Upper lobe of right lung (tissue), 1 donor: ENCODE measurements at places on chromosomes 16 and 17.
A peak's percentile ranks its signal among the peaks of the same experiment; 100 is the strongest.

DNA sequence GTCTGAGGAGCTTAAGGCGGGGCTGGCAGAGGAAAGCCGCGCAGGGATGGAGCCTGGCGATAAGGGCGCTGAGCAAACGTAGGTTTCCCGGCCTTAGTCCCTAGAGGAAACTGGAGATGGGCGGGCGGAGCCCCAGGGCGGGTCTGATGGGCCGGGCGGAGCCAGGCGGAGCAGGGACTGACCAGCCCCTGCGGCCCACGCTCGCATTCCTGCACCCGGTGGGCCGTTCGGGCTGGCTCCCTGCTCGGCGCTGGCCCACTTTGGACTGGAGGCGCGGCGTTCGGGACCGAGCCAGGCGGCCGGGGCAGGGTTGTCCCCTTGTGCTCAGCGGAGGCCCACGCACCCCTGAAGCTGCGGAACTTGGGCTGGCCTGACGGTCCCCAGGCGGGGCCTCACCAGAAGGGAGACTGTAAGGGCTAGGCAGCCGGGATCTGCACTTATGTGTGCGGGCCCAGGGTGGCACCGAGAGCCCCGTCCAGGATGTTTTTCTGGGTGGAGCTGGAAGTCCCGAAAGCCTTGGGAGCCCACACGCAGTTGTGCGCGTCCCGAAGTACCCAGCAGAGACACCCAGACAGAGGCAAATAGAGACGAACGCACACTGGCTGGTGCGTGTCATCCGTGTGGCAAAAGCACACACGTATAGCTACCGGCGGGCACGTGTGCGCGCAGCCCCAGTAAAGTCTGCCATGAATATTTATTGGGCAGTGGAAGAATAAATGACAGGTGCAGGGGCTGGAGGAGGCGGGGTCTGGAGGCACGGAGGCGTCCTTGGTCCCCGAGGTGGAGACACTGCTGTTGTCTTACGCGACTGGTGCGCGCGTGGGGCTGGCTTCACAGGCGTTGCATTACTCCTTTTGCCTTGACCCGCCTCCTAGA, 1.4 kb downstream of the PYDC1 start:
- H3K27ac ChIP-seq = no peak overlapping the region
- peaks cover 24% of the 10 kb centered on the region for H3K4me1 ChIP-seq
- peak; percentile 82 for DNase-seq
- H3K27me3 ChIP-seq = peaks cover 54% of the 10 kb centered on the region
- H3K36me3 ChIP-seq = no peaks in the 10 kb centered on the region

- no peak overlapping the region for H3K27ac ChIP-seq
- no peak for DNase-seq
- peaks cover 43% of the 10 kb centered on the region for H3K27me3 ChIP-seq
- peak overlapping the region; percentile 45 for H3K4me3 ChIP-seq
These were observed 900 bp downstream of the HAP1 start for GRCh38 chr17:41733348-41734138.

DNA sequence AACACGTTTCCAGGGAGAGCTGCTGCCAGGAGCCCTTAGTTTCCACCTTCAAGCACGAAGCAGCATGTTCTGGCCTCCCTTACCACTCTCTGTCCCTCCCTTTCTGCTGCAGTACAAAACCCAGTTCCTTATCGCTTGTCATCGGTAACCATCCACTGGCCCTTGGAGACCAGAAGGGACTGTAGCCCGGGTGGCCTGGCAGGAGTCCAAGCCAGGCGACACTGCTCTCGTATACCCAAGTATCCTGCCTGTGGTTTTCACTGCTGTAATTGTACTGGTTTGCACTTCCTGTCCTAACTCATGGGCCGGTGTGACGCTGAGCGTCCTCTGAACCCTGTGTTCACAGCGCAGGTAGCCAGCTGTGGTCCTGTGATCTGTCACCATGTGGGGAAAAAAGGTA, 81.1 kb downstream of the MAF start:
- DNase-seq = peak; percentile 68
- H3K36me3 ChIP-seq = no peaks in the 10 kb centered on the region
- H3K27me3 ChIP-seq = no peaks in the 10 kb centered on the region
- no peak overlapping the region for H3K27ac ChIP-seq
- H3K4me3 ChIP-seq = no peak overlapping the region

DNA sequence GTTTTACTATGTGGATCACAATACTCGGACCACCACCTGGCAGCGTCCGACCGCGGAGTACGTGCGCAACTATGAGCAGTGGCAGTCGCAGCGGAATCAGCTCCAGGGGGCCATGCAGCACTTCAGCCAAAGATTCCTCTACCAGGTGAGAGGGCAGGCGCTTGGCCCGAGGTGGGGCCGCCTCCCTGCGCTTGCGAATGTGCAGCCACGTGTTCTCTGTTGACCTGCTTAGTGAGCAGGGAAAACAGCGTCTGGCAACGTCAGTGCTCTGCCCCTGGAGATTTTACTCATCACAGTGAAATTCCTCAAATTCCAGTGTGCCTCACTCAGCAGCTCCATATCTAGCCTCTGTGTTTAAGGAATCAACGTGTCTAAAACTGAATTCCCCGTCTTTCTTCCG, 33.4 kb upstream of the CLEC18A start:
- H3K36me3 ChIP-seq = peaks cover 4% of the 10 kb centered on the region
- no peaks in the 10 kb centered on the region for H3K27me3 ChIP-seq
- H3K27ac ChIP-seq = peak overlapping the region; percentile 48
- no peak overlapping the region for H3K4me3 ChIP-seq
- H3K4me1 ChIP-seq = no peaks in the 10 kb centered on the region

DNA sequence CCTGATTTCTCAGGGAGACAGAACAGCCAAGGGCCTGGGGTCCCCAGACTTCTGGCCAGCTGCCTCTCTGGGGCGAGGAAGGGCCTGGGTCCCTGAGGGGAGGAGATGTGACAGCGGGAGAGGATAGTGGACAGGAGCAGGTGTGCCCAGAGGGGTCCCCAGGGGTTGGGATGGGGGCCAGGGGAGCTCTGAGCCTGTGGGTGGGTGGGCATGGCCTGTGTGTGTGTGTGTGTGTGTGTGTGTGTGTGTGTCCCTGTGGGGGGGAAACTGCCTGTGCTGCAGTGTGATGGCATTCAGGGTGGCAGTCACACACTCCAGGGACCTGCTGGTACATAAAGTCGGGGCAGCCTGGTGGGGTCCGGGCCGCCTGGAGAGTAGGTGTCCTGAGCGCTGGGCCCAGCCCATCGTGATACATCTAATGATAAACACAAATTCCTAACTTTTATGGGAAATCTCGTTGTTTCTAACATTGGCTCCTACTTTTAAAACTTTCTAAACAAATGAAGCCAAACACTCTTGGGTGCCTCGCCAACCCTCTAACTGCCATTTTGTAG, 1.4 kb downstream of the ITGB4 start:
- H3K27me3 ChIP-seq = peaks cover 6% of the 10 kb centered on the region
- H3K4me3 ChIP-seq = peak overlapping the region; percentile 57
- peak overlapping the region; percentile 85 for H3K27ac ChIP-seq
- H3K4me1 ChIP-seq = peaks cover 2% of the 10 kb centered on the region

GRCh38 chr16:64773638-64774037, 348.2 kb downstream of the CDH11 start:
- H3K36me3 ChIP-seq = no peaks in the 10 kb centered on the region
- H3K27me3 ChIP-seq = no peaks in the 10 kb centered on the region
- no peaks in the 10 kb centered on the region for H3K4me1 ChIP-seq
- DNase-seq = no peak

GRCh38 chr17:51674579-51675255, 414.4 kb downstream of the UTP18 start:
- H3K36me3 ChIP-seq = no peaks in the 10 kb centered on the region
- H3K27ac ChIP-seq = no peak overlapping the region
- H3K27me3 ChIP-seq = no peaks in the 10 kb centered on the region

DNA sequence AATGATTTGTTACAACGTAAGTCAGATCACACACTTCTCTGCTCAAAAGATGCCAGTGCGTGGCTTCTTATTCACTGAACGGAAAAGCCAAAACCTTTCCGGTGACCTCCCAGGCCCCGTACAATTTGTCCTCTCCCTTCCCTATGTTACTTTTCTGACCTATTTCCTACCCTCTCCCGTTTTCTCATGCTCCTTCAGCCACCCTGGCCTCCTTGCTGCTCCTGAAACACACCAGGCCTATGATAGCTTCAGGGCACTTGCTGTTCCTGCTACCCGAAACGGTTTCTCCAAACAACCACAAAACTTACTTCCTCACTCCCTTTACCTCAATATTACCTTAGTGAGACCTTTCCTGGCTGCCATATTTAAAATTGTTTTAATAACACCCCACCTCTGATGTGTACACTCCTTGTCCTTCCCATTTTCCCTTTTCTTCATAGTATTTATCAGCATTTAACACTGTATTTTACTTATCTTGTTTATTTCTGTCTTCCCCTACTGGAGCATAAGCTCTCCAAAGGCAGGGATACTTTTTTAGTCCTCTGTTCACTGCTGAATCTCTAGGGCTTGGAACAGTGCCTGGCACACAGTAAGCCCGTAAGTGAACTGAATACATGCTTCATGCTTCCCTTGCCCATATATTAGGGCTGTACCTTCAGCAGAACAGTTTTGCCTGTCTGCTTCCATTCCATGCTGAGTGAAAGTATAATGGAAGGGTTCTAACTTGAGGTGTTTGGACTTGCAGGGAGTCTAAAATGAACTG, 10.9 kb upstream of the ARL2BP start:
- no peak for DNase-seq
- H3K27ac ChIP-seq = no peak overlapping the region
- H3K4me3 ChIP-seq = no peak overlapping the region
- H3K36me3 ChIP-seq = peaks cover 91% of the 10 kb centered on the region

DNA sequence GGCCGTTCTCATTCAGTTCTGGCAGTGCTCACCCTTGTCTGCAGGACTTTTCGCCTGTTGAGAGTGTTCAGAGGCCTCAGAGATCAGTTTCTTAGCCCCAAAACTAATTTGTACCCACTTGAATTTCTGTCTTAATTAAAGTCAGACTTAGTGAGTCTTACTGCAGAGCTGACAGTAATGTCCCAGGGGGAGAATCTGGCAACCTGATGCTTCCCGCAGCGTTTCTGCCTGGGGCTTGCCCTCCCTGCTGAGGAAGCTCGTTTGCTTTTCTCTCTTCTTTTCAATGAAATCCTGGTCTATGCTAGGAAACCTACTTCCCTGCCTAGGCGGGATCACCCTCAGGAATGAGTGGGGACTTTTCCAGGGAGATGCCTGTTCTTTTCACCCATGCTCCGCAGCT, 25.3 kb downstream of the DBNDD1 start:
- DNase-seq = no peak
- no peaks in the 10 kb centered on the region for H3K4me1 ChIP-seq
- peaks cover 50% of the 10 kb centered on the region for H3K36me3 ChIP-seq
- H3K27ac ChIP-seq = no peak overlapping the region
- no peak overlapping the region for H3K4me3 ChIP-seq

- peak; percentile 94 for DNase-seq
- peak overlapping the region; percentile 44 for H3K4me3 ChIP-seq
- H3K36me3 ChIP-seq = no peaks in the 10 kb centered on the region
- peaks cover 56% of the 10 kb centered on the region for H3K4me1 ChIP-seq
- peak overlapping the region; percentile 30 for H3K27ac ChIP-seq
These were observed 5.0 kb downstream of the CORO6 start for GRCh38 chr17:29617481-29618271.

DNA sequence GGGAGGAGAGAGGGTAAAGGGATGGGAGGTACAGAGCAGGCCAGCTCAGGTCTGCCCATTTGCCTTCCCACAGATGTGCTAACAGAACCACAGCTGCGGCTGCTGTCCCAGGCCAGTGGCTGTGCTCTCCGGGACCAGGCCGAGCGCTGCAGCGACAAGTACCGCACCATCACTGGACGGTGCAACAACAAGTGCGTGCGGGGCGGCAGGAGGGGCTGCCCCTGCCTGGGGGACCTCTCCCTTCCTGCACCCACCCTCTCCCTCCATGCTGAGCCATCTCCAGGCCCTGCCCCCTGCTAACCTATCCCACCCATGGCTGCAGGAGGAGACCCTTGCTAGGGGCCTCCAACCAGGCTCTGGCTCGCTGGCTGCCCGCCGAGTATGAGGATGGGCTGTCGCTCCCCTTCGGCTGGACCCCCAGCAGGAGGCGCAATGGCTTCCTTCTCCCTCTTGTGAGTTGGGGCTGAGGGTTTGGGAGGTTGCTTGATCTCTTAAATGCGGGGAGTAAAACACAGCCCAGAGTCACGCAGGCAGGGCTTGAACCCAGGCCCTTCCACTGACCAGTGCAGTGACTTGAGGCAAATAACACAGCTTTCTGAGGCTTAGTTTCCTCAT, 1.2 kb downstream of the EPX start:
- H3K4me3 ChIP-seq = no peak overlapping the region
- H3K27me3 ChIP-seq = peaks cover 25% of the 10 kb centered on the region
- H3K36me3 ChIP-seq = no peaks in the 10 kb centered on the region
- H3K4me1 ChIP-seq = no peaks in the 10 kb centered on the region
- H3K27ac ChIP-seq = no peak overlapping the region
- no peak for DNase-seq

- H3K4me1 ChIP-seq = no peaks in the 10 kb centered on the region
- no peak overlapping the region for H3K27ac ChIP-seq
- H3K36me3 ChIP-seq = no peaks in the 10 kb centered on the region
These were observed 415.5 kb upstream of the CDH11 start for GRCh38 chr16:65537336-65537735.

DNA sequence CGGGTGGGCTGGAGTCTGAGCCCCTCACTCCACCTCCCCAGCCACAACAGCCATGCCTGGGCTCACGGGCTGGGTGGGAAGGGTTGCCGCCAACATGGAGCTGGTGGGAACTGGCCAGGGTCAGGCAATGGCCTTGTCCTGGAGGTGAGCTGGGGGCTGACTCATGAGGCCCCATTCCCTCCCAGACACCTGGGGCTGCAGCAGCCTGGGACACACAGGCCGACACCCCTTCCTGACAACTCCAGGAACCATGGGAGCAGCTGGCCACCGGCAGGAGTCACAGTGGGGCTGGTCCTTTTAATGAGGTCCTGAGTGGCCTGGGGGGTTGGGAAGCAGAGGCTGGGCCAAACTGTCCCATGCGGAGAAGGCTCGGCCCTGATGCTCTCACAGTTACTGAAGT, 12.2 kb downstream of the DBNDD1 start:
- no peak overlapping the region for H3K4me3 ChIP-seq
- no peak overlapping the region for H3K27ac ChIP-seq
- no peaks in the 10 kb centered on the region for H3K4me1 ChIP-seq
- no peaks in the 10 kb centered on the region for H3K36me3 ChIP-seq
- DNase-seq = no peak
- no peaks in the 10 kb centered on the region for H3K27me3 ChIP-seq

DNA sequence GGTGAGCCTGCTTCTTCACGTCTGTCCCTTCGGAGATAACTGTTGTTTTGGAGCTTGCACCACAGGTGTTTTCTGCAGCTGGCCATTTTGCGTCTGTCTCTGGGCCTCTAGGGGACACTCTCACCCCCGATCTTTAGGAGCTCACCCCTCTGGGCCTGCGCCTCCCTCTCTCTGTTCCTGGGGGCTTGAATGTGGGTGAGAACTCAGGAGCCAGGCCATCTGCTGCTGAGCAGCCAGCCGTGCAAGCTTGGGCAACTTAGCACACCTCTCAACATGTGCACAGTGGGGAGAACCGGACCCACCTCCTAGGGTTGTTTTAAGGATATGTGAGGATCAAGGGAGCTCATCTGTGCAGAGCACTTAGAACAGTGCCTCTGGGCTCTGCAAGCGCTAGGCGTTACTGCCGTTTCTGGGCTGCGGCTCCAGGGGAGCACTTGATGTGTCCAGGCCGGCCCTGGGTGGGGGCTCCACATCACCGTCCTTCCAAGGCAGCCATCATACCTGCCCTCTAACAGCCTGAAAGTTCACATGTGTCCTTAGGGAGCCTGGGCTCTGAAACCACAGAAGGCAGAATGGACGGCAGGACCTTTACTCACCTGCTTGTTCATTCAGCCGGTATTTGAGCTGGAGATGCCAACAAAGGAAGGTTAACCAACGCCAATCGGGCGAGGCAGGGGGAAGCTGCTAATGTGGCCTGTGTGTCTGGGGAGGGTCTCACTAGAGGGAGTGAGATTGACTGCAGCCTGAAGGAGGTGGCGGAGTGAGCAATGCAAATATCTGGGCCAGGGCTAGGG, 66.3 kb downstream of the MRC2 start:
- H3K4me3 ChIP-seq = no peak overlapping the region
- no peaks in the 10 kb centered on the region for H3K27me3 ChIP-seq
- peaks cover 3% of the 10 kb centered on the region for H3K4me1 ChIP-seq
- DNase-seq = no peak
- H3K36me3 ChIP-seq = peaks cover 6% of the 10 kb centered on the region
